ENCODE measurements at places on chromosomes 5 and 9. TPM values are rescaled to one million over a fixed set of nuclear protein-coding genes. Genes with fewer than 3 reads are reported as not detected.
A peak's percentile ranks its signal among the peaks of the same experiment; 100 is the strongest.

DNA sequence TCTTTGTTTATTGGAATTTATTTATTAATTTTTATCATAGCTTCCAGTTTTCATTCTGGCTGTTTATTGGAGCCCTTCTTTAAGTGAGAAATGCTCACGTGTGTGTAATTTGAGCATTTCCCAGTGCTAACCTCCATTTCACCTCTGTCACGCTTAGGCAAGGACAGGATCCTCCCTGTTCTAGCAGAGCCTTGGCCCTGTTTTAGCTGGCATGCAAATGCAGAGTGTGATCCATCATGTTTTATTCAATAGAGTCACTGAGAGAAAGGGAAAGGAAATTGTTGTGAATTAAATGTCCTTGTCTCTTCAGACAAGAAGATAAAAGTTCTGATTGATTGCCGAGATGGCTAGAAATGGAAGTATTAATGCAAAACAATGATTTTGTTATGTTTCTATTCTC, 137.3 kb upstream of the ACO1 start:
- no peaks in the 10 kb centered on the region for H3K27me3 ChIP-seq
- no peaks in the 10 kb centered on the region for H3K36me3 ChIP-seq
- H3K4me3 ChIP-seq: no peak overlapping the region
- DNase-seq: no peak
- no peak overlapping the region for H3K27ac ChIP-seq
- H3K4me1 ChIP-seq: no peaks in the 10 kb centered on the region

DNA sequence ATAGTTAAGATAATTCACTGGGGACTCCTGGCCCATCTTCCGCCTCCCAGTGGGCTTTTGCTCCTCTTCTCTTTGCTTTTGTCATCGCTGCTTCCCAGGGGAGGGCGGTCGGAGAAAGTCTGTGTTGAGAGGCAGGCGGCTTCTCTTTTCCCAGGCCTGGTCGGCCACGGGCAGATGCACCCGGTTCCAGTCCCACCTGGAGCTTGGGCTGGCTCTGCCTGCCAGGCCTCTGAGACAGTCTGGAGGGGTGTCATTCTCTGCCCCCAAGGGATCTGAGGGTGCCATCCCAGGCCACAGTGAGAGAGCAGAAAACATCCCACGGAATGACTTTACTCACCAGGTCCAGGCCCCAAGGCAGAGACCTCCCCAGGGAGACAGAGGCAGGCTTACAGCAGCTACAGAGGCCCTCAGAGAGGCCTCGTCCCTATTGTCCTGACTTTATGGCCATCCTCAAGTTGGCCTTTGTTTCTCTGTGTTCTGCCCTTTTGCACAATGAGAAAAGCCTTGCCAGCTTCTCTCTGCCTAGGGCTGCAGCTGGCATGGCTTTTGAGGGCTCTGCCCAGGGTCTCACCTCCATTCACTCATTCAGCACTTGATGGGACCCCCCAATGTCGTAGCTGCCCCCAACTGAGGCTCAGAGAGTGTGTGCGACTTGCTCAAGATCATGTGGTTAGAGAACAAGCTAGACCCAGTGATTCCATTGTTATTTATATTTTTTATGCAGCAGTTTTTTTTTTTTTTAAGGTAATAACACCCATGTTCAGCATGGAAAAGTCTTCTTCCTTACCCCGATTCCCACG, 44.2 kb upstream of the BOD1 start:
- H3K36me3 ChIP-seq: no peaks in the 10 kb centered on the region
- no peak overlapping the region for H3K27ac ChIP-seq
- no peak overlapping the region for H3K4me3 ChIP-seq
- no peaks in the 10 kb centered on the region for H3K4me1 ChIP-seq
- DNase-seq: no peak
- H3K27me3 ChIP-seq: no peaks in the 10 kb centered on the region

GRCh38 chr5:142301540-142301939, 23.3 kb downstream of the SPRY4 start:
- no peak overlapping the region for H3K27ac ChIP-seq
- no peak for DNase-seq
- H3K4me3 ChIP-seq: no peak overlapping the region
- H3K4me1 ChIP-seq: no peaks in the 10 kb centered on the region

- DNase-seq: no peak
- no peak overlapping the region for H3K27ac ChIP-seq
- no peak overlapping the region for H3K4me3 ChIP-seq
- no peaks in the 10 kb centered on the region for H3K36me3 ChIP-seq
- H3K27me3 ChIP-seq: no peaks in the 10 kb centered on the region
These were observed 159.4 kb upstream of the PITX1 start for GRCh38 chr5:135193213-135194125.

DNA sequence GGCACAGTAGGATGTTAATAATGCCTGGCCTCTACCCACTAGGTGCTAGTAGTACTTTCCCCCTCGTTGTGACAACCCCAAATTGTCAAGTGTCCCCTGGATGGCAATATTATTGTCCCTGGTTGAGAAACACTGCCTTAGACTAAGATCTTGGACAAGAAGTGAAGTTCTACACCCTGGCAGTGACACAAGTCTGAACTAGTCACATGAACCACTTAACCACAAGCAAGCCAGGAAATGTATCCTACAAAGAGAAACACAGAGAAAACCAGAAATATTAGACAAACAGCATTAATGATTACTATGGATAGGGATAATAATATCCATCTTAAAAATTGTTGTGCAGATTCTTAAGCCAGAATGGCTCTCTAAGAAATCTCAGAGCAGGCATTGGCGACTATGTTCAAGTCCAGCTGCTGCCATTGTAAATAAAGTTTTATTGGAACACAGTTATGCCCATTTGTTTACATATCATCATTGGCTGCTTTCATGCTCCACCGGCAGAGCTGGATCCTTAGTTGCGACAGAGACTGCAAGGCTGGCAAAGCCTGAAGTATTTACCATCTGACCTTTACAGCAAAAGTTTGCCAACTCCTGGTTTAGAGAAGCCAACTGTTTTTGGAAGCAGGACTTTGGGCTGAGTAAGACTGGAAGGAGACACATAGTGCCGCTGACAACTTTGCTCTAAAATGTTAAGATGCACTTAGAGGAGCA, 80.8 kb downstream of the NTRK2 start:
- no peak overlapping the region for H3K27ac ChIP-seq
- no peaks in the 10 kb centered on the region for H3K27me3 ChIP-seq
- no peak overlapping the region for H3K4me3 ChIP-seq
- no peaks in the 10 kb centered on the region for H3K4me1 ChIP-seq

DNA sequence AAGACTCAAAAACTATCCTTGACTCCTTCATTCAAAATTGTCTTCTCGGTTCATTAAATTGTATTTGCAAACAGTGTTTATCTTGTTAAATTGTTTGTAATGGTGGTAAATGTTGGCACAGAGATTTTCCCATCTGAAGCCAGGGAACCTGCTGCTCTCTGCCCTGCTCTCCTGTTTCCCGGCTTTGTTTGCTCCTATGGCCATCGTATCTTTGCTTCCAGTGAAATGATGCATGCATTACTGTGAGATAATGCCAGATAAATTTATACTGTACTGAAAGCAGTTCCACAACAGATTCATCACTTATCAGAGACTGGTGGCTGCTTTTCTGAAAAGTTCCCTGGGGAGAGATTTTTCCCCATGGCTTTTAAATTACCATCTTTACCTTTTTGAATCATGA, 81.4 kb downstream of the CD180 start:
- no peak overlapping the region for H3K4me3 ChIP-seq
- H3K27me3 ChIP-seq: no peaks in the 10 kb centered on the region
- no peak for DNase-seq
- no peaks in the 10 kb centered on the region for H3K4me1 ChIP-seq

DNA sequence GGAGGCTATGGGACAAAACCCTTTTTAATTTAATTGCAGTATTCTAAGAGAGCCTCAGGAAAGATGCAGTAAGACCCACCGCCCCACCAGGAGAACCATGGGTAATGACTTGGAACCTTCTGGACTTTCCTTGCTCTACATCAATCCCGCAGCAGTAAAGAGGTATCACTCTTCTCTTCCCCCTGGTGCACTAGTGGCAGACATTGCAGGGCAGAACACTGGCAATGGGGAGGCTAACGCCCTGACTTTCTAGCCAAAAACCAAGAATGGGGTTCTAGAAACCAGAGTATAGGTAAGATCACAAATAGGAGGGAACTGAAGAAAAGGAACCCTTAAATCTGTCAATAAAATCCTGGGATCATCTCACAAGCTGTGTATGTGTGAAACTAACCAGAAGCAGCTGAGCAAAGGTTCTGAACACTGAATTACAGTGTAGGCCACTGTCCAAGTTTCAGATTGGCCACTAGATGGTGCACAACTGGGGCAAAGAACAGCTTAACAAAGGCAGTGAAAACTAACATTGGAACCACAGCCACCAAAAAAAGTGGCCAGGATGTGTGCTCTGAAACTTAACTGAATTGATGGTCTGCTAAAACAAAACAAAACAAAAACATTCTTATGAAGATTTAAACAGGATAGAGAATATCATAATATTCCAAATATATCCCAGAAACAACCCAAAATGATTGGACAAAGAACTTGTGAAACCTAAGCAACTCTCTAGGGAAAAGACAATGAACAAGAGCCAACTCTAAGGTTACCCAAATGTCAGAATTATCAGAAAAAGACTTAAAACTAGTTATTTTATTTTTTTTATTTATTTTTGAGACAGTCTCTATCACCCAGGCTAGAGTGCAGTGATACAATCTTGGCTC, 6.6 kb upstream of the FAM151B start:
- no peaks in the 10 kb centered on the region for H3K36me3 ChIP-seq
- H3K27ac ChIP-seq: no peak overlapping the region
- H3K4me1 ChIP-seq: no peaks in the 10 kb centered on the region

- no peak overlapping the region for H3K4me3 ChIP-seq
- H3K36me3 ChIP-seq: no peaks in the 10 kb centered on the region
- H3K27ac ChIP-seq: peak overlapping the region; percentile 80
- no peaks in the 10 kb centered on the region for H3K27me3 ChIP-seq
- DNase-seq: no peak
These were observed 13.1 kb upstream of the IGFBPL1 start for GRCh38 chr9:38437193-38437823.

GRCh38 chr5:103290846-103291245, 32.3 kb downstream of the MACIR start:
- DNase-seq: no peak
- no peak overlapping the region for H3K27ac ChIP-seq
- H3K4me1 ChIP-seq: no peaks in the 10 kb centered on the region
- H3K4me3 ChIP-seq: no peak overlapping the region

DNA sequence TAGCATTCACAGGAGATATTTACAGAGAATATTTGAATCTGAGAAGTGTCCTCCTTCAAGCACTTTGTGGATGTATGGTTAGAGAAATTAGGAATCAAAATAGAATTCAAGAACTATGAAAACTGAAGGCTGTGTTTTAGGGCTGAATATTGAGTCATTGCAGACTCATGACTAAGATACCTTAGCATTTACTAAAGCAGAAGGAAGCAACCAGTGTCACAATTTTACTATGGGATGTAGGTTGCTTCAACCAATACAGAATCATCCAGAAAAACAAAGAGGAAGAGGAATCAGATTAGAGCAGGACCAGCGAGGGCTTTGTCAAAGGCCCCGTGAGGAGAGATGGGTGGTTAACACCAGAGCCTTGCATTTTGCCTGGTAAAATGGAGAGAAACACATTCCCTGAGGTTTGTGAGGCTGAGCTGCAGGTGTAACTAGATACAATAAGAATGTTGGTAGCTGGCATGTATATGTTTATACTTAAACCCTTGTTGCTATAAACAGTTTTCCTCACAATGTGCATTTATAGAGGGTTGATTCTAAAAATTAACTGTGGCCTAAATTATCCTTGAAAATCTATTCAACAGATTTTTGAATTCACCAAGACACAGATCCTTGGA, 518.1 kb downstream of the AGTPBP1 start:
- DNase-seq: no peak
- no peaks in the 10 kb centered on the region for H3K27me3 ChIP-seq
- H3K36me3 ChIP-seq: no peaks in the 10 kb centered on the region

DNA sequence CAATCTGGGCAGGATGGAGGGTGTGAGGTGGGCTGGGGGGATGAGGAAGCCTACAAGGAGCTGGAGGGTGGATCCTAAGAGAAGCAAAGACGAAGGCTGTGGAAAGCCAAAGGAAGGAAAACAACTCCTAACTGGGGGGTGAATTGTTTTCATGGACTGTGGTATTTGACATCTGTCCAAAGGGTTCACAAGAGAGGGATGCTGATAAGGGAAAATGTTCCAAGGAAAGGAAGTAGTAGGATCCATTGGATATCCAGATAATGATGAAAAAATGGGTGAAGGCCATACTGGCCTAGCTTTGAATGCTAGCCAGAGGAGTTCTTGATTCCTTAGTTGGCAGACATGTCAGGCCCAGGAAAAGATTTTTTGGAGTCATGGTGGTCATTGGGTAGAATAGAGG, 51.8 kb upstream of the FOXI1 start:
- no peak overlapping the region for H3K27ac ChIP-seq
- DNase-seq: no peak
- no peak overlapping the region for H3K4me3 ChIP-seq
- no peaks in the 10 kb centered on the region for H3K27me3 ChIP-seq
- no peaks in the 10 kb centered on the region for H3K4me1 ChIP-seq

DNA sequence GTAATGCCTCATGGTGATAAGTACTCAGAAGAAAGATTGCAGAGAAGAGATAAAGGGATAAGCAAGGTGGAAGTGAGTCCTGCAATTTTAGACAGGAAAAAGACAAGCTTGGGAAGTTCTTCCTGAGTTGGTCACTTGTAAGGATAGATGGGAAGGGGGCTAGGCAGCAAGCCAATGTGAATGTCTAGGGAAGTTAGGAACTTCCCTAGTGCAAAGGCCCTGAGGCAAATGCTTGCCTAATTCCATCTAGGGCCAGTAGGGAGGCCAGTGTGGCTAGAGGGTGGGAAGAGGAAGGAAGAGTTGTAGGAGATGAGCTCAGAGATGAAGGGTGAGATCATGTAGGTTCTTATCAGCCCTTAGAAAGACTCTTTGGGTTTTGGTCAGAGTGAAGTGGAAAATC, 206.6 kb downstream of the MAT2B start:
- H3K4me3 ChIP-seq: no peak overlapping the region
- H3K27ac ChIP-seq: no peak overlapping the region
- no peaks in the 10 kb centered on the region for H3K27me3 ChIP-seq
- no peaks in the 10 kb centered on the region for H3K4me1 ChIP-seq
- no peaks in the 10 kb centered on the region for H3K36me3 ChIP-seq
- no peak for DNase-seq

GRCh38 chr5:160367261-160367660, 3.2 kb downstream of the C1QTNF2 start:
- no peak for DNase-seq
- H3K36me3 ChIP-seq: no peaks in the 10 kb centered on the region
- H3K4me3 ChIP-seq: no peak overlapping the region
- H3K27ac ChIP-seq: no peak overlapping the region

DNA sequence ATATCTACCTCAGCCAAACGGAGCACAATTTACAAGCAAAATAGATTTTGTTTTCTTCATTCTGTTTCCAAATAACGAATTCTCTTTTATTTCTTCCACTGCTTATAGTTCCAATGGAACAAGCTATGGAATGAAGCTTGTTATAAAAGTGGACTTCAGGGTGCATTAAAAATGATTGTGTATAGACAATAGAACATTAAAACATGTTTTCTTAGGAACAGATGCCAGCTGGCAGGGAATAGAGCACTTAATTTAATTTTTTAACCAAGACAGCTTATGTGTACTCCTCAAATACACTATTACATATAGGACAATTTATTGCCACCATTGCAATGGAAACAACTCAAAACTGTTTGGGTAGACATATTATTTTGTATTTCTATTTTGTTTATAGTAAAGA, 860.1 kb upstream of the TYRP1 start:
- no peaks in the 10 kb centered on the region for H3K4me1 ChIP-seq
- no peak overlapping the region for H3K4me3 ChIP-seq
- no peak for DNase-seq

Gene NIPSNAP3A
- 23.9 TPM for total RNA-seq
